ENCODE measurements at places on chromosomes 6 and 20.

- no peak for DNase-seq
Observed at GRCh38 chr6:69819138-69819537, 22.3 kb upstream of the LMBRD1 start.

DNA sequence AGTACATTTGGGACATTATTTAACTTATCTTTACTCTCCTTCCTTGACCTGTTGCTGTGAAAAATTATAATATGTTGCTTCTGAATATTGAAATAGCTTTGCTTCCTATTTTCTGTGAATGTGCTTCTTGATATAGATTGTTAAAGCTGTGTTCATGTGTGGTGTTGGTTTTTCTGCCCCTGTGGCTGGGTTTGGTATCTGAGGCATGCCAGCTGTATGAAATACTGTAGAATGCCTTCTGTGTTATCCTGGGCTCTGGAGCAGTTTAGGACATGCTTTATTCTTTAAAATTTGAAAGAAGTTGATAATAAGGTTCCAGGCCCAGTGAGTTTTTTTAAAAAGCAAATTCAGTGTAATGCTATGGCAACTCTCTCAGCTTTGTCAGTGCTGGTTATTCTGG lies 71.7 kb downstream of the HIVEP1 start:
- DNase-seq: no peak

GRCh38 chr20:45085289-45085688 lies 15.6 kb downstream of the KCNS1 start:
- no peak for DNase-seq

DNA sequence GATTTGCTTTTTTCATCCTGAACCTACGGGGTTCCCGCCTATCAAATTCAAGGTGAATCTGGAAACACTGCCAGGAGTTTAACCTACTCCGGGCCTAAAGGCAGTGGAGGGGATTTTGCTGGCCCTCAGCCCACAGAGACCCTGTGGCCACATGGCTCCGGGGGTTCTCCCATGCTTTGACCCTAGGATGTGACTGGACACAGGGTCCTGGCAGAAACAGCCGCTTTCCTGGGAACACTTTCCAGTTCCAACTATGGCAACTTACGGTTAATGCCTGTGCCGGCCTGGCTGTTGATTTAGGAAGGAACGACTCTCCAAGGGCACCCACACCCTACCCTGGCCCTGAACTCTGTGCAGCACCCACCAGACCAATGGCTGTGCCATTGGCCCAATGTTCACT lies 141.7 kb upstream of the RPS6KA2 start:
- DNase-seq: no peak

- no peak for DNase-seq
Observed at GRCh38 chr20:49315580-49315979, 37.7 kb upstream of the ZNFX1 start.

- no peak for DNase-seq
Observed at GRCh38 chr6:71194724-71195123, 93.9 kb upstream of the OGFRL1 start.

GRCh38 chr6:33993653-33994471 lies 152.0 kb downstream of the GRM4 start:
- peak; percentile 44 for DNase-seq

- no peak for DNase-seq
Observed at GRCh38 chr20:17498641-17499040, 32.5 kb downstream of the BFSP1 start.

DNA sequence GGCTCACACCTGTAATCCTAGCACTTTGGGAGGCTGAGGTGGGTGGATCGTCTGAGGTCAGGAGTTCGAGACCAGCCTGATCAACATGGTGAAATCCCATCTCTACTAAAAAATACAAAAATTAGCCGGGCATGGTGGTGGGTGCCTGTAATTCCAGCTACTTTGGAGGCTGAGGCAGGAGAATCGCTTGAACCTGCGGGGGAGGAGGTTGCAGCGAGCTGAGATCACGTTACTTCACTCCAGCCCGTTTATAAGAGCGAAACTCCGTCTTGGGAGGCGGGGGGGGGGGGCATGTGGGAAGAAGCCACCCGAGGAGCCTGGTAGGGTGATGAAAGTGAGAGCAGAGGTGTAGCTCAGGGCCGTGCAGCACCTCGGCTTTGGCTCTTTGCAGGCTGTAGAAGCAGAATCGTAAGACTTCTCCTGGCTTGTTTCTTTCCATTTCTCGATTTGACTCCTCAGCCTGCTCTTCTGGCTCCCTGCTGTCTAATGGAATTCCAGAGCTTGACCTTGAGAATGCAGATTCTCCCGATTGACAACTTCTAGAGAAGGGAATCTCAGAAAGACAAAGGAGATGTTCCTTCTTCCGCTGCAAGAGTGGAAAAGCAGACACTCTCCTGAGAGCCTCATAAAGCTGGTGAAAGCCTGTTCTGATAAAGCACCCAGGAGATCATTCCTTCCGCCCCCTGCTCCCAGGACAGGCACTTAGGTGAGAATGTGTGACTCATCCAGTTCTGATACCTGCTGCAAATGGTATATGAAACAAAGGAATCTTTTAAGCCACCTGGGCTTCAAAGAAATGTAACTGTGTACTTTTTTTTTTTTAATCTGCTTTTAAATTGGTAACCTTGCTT lies 26.0 kb upstream of the PPP1R16B start:
- no peak for DNase-seq

DNA sequence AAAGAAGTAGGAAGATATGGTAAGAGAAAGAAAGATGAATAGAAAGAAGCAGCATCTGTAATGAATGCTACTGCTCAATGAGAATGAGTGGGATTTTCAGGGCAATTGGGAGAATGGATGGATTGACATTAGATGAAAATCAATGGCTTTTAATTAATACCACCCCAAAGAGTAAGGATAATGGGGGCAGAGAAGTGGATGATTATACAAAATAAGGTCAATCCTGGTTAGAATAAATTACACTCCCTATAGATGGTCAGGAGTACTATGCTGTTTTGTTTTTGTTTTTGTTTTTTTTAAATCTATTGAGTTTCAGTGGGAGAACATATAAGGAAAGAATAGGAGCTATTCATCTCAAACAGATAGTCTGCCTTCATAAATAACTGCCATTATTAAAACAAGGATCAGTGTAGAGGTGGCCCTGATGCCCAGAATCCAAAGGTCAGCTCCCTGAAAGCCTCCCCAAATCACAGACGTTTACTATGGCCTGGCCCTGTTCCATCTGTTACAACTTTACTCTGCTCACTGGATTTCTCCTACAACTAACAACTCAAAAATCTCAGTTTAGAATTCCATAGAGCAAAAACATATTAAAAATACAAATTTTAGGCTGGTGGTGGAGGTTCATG lies 535.4 kb upstream of the NRSN1 start:
- DNase-seq: no peak

- peak; percentile 84 for DNase-seq
Observed at GRCh38 chr6:139291813-139292619, at the start of gene TXLNB. Gene TXLNB, minus strand, starts transcription at chr6:139291998. Its CDS starts 3,099 bp downstream, at chr6:139288899.

DNA sequence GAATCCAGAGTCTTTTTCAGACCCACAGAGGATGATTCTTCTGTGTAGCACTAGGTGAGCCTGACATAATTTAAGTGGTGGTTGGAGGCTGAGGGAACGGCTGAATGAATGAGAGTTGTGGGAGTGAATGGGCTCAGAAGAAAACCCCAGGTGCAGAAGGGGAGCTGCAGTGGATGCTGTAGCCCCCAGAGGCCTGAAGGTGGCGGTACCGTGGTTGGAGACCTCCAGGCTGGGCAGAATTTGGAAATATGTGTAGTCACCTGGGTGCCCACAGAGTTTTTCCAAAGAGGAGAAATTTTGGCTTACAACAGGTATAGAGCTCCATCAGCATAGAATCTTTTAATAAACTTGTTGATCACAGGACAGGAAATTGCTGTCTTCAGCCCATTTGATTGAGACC lies 6.5 kb upstream of the RAET1G start:
- DNase-seq: no peak

DNA sequence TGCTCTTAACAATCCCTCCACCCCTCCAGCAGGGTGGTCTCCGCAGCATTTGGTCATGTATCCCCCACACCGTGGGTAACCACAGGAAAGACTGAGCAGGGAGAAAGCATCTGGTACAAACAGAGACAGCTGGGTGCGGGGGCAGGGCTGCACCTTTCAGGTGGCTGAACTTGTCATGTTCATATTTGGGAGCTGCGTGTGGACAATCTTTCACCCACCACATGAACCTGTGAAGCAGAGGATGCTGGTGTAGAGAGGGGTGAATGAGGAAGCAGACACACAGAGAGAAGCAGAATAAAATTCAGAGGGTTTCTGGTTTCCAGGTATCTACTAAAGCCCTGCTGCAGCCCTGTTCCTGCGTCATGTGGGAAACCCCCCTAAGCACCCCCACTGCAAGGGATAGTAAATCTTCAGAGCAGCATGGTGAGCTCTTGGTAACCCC lies 8.9 kb downstream of the GFOD1 start:
- DNase-seq: no peak

DNA sequence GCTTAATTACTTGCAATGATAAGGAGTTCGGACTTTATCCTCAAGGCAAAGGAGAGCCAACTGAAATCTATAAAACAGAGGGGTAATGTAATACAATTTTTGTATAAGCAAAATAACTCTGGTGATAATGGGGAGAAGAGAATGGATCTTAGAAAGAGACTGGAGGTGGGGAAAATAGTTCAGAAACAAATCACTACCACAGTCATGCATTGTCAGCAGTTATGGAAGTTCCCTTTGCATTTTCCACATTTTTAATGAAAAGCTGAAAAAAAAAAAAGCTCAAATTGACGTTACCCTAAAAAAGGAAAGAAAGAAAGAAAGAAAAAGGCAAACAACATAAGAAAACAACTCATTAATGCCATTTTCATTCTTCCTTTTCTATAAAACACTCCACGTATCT lies 337.6 kb upstream of the HSF2 start:
- no peak for DNase-seq

DNA sequence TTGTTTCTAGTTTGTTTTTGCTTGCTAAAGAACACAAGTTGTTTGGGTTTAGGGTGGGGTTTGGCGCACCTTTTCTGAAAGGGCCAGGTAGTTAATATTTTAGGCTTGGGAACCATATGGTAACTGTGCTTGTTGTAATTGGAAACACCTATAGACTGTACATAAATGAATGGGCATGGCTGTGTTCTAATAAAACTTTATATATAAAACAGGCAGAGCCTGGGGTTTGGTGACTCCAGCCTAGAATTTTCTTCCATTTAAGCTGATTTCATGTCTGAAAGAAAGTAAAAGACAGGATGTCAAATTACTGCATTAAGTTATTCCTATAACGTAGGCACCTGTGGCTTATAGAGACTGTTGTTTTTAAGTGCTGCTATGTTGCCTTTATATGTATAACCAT lies 36.1 kb upstream of the MAPK13 start:
- no peak for DNase-seq

- DNase-seq: no peak
Observed at GRCh38 chr6:137160763-137161162, 12.7 kb downstream of the IL22RA2 start.

DNA sequence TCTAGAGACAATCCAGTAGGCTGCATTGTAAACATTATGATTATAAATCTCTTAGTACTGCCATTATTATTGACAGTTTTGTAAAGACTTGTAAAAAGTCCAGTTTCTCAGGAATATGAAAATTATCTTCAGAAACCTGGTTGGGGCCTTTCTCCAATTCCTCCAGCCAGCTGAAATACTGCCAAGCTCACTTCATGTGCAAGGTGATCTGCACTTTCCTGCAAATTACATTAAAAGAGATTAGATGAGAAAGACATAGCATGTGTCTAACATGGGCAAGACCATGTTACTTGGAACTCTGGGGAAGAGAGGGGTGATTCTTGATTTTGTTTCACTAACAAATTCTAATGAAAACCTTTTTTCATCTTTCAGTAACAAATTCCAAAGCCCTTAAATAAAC lies 24.0 kb downstream of the PGM3 start:
- no peak for DNase-seq

DNA sequence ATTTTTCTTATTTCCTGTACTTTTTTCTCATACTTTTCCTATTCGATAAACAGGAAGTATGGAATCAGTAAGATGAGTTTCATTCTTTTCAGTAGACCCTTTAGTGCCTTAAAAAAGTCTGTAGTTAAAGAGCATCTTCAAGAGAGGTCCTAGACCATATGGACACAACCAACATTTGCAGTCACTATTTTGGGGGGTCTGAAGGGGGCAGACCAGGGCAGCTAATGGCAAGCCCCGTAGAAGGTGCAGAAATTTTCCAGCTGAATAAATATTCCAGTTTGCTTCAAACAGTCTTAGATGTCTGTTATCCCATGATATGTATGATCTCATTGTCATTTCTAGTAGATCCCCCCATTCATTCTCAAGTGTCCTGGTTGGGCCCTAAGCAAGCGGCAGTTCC lies 52.8 kb downstream of the MAP3K5 start:
- DNase-seq: no peak

- DNase-seq: no peak
Observed at GRCh38 chr6:147381712-147382111, 126.8 kb upstream of the SAMD5 start.

GRCh38 chr20:57159945-57160610 lies 106.4 kb downstream of the BMP7 start:
- DNase-seq: no peak

GRCh38 chr20:7333841-7334240 lies 566.4 kb downstream of the BMP2 start:
- DNase-seq: no peak

DNA sequence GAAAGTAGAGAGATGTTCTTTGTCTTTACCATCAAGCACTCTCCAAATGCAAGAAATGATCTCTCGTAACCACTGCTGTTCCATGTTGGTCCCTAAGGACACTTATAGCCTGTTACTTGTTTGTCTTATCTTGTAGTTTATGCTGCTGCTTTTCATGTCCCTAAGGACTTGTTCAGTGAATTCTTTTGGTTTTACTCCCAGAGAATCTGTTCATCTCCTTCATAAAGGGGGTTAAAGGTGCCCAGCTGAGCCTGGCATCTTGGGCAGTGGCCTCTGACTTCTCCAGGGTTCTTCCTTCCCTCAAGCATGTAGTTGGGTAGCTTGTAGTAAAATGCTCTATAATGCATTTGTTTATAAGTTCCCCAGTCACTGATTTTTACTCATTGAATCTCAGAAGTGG lies 864 bp upstream of the PKIG start:
- no peak for DNase-seq

DNA sequence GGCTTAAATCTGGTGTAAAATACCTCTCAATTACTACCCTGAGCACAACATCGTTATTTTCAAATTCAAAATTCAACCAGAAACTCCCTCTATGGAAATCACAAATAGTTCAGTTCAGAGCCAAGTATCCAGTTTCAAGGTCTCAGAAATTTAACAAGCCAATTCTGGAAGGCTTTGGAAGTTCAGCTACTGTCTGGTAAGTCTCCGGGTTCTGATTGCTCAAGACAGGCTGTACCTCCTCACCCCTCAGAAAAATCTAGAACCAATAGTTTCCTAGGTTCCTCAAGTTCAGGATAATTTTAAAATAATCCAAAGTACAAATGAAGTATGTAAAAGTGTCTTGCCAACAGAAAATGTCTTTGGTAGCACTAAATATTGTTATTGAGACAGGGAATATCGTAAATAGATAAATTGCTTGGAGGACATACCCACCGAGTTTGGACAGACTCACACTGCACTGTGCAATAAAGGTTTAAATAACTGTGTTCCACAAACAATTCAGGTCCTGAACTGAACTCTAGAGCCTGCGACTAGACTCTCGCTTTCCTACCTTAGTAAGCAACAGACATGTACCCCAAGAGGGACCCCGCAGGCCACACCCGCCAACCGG lies 729 bp downstream of the ATG5 start:
- DNase-seq: no peak

- peak; percentile 66 for DNase-seq
Observed at GRCh38 chr20:56554869-56555268, 21.8 kb downstream of the FAM209B start.

All from ascending aorta (tissue), 2 donors.